ENCODE measurements at places on chromosomes 7 and 10.

DNA sequence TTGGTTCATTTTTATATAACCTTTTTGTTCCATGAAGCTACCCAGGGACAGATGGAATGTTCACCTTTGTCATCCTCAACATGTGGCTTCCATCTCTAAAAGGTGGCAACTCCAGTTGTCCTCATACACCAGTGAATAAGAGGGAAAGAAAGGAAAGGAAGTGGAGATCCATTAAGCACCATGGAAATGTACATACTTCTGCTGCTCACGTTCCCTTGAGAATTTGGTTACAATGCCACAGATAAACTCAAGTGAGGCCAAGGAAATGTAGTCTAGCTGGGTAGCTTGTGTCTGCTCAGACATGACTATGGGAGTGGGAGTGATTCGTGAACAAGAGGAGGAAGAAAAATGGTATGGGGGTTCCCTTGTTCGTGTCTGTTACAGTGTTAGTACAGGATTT, 237.1 kb upstream of the FAM3C start:
- no peak for DNase-seq

DNA sequence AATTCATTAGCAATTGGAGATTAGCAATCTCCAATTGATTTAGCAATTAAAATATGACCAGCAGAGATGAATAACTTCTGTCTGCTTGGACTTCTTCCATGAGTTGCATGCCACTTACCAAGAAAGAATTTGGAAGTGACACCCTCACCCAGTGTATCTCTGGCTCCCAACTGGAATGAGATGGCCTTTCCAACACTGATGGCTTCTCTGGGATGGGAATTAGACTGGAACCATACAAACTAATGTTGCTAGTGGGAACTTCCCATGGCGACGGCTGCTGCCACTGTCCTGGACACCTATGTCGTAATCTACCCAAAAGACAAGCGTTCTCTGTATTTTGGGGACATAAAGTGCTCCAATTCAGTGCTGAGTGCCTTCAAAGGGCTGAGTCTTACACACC, 192.3 kb downstream of the COBL start:
- DNase-seq: no peak

DNA sequence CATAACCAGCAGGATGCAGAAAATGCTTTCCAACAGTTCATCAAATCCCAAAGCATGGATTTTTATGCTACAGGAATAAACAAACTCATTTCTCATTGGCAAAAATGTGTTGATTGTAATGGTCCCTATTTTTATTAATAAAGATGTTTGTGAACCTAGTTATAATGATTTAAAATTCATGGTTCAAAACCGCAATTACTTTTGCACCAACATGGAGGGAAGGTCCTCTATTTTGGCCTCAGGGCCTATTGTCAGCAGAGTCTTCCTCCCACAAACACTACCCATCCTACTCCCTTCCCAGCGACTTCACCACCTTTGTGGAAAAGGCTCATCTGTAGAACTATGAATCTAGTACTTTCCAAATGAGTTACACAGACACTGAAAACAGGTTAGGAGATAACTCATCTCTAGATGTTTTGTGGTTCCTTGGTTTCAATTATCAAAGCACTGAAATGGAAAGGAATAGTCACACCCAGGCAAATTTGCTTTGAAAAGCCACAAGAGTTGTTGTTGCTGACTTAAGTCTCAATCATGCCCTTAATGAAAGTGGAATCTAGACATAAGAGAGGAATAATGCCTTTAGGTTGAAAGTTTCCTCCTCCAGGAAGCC, 59.4 kb upstream of the FRMD4A start:
- no peak for DNase-seq

- DNase-seq: peak; percentile 97
These were observed 944 bp downstream of the PCOLCE start for GRCh38 chr7:100602889-100603725.

DNA sequence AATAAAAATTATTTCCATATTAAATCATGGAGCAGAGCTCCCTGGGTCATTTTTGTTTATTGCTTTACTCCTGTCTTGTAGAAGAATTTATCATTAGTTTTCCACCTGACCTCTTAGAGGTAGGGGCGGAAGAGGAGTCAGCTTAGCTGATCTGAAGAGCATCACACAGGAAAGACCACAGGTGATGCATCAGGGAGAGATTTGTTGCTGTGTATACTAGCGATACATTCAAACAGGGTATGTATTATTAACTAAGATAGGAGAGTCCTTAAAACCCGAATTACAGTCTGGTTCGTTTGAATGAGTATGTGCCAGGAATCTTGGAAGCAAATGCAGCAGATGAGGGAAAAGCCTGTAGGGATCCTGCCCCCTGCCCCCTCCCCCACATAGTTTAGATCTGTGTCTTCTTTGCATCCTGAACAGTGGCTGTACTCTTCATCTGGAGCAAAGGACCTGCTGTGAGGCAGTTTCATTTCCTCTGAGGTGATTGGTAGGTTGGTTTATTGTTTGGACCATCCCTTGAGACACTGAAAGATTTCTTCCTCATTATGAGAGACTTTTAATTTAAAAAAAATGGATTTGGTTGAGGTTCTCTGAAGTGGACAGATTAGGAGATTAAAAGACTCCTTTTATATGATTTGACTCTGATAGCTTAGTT, 177.0 kb downstream of the SND1 start:
- DNase-seq: no peak

GRCh38 chr10:65891073-65891981, 1034.5 kb upstream of the LRRTM3 start:
- no peak for DNase-seq

DNA sequence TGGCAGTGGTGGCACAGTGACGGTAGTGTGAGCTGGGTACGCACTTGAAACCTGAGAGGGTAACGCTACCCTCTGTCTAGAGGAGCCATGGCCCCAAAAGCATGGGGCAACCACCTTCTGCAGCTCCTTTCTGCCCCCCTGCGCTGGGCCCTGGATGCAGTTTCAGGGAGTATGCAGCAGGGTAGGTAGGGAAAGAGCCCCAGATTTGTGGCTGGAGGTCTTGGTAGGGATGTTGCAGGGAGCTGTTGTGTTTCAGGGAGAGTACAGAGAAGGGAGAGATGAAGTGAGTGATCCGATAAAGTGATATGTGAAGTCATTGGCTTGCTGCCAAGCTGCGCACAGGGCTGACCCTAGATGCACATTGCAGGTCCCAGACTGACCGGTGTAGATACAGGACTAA, 2.7 kb upstream of the PGAM2 start:
- DNase-seq: no peak

DNA sequence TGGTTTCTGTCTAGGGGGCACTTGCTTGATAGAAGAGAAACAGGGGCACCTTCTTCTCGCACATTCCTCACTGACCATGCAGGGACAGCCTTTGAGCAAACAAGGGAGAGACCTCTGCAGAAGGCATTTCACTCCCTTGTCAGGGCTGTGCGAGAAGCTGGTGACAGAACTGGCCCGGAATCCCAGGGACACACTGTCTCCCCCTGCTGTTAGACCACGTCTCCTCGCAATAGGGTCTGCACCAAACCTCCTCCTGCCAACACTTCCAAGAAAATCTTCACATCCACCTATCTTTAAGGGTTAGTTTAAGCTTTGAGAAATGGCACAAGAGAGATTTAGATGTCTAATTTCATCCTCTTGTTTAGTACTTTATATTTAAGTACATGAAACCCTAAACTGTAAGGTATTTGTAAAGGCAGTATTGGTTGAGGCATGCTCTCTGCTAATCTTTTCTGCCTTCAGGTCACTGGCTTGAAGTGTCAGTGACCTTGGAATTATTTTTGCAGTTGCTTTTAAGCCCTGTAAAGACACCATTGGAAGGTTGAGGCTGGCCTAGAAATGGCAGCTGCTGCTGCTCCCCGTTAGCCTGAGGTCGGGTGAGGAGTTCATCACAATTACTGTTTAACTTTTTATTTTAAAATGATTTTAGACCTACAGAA, 37.0 kb downstream of the RBM20 start:
- DNase-seq: peak; percentile 26

GRCh38 chr7:141013345-141013715, 1.4 kb downstream of the MRPS33 start:
- DNase-seq: no peak

GRCh38 chr7:37083311-37084096, 359.2 kb upstream of the AOAH start:
- peak; percentile 81 for DNase-seq

DNA sequence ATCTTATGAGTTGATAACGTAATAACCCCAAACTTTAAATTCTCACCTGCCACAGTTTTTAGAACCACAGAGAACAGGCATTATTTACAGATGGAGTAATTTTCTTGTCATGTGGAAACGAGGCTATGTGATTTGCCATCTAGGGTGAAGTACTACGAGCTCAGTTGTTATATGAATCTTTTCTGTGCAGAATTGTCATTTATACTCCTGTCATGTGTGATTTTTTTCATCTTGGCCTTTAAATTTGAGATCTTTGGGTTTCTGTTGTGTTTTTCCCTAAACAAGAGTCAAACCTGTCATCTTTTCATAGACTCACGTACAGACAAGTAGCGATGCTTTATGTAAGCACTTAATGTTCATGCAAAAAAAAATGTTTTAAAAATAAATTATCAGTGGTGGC, 153.7 kb upstream of the TAC1 start:
- DNase-seq: no peak

- DNase-seq: no peak
These were observed 629.8 kb downstream of the ETV1 start for GRCh38 chr7:13359656-13360055.

DNA sequence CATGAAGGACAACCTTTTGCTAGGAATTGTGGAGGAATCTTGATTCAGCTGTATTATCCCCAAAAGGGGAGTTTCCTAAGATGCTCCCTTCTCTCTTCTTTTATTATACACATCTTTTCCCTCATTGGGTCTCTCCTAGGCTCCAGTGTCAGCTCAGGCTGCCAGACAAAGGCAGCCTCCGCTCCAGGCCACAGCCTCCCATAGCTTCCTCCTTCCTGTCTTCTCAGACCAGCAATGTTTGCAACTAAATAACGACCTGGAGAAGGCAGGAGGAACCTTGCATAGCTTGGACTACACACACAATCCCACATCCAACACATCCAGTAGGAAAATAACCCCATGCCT, 12.3 kb downstream of the SFXN3 start:
- no peak for DNase-seq

DNA sequence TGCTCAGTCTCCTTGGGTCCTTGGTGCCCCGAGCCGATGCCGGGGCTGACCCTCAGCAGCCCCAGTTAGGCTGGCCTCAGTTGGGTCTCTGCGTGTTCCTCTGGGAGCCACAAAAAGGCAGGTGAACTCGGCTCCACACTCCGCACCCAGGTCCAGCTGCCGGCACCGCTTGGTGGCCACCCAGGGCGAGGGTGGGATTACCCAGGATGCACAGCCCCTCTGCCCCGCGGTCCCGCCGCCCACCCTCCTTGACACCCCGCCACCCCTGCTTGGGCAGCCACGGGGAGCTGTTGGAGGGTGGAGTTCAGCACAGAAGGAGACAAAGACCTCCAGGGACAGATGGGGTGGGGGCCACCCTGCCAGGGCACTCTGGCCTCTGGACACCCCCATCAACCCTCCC, 17.7 kb downstream of the VENTX start:
- DNase-seq: no peak

- DNase-seq: no peak
These were observed 70.8 kb upstream of the KDM7A start for GRCh38 chr7:140247559-140247958.

DNA sequence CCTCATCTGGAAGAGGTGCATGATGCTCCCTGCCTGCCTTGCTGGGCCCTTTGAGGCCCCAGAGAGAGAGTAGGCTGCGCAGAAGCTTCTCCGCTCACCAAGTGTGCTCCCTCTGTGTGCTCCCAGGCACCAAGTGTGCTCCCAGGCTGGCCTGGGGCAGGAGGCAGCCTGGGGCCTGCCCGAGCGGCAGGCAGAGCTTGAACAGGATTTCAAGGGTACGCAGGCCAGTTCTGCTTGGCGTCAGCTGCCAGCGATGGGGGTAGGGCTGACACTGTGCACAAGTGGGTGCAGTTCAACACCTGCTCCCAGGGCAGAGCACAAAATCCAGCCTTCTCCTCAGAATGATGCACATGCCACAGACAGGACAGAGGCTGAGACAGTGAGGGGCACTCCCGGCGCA, 119.7 kb downstream of the FAM53B start:
- DNase-seq: no peak

Measured in fibroblast of skin of right quadriceps (primary cell).